ENCODE measurements at places on chromosomes 2 and 18.

DNA sequence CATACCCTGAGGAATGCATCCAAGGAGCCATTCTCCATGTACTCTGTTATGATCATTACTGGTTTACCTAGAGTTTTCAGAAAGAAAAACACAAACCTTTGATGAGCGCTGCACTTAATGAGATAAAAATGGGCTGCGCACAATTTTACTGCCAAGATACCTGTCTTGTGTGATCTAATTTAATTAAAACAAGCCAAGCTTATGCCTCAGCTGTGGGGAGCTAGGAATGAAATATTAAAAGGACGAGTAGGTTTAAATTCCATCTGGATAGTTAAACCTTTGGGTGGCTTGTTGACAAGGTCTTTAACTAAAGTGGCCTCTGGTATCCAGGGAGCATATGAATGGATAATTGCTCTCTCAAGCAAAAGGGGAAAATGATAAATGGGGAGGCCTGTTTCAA lies 135.0 kb downstream of the EPHA4 start:
- no peaks in the 10 kb centered on the region for H3K4me1 ChIP-seq
- H3K27ac ChIP-seq: no peak overlapping the region
- H3K36me3 ChIP-seq: peaks cover 17% of the 10 kb centered on the region

- no peaks in the 10 kb centered on the region for H3K36me3 ChIP-seq
- no peak overlapping the region for H3K27ac ChIP-seq
- H3K4me1 ChIP-seq: no peaks in the 10 kb centered on the region
- H3K4me3 ChIP-seq: no peak overlapping the region
- DNase-seq: no peak
Observed at GRCh38 chr2:30721668-30722647, 85.3 kb downstream of the CAPN13 start.

DNA sequence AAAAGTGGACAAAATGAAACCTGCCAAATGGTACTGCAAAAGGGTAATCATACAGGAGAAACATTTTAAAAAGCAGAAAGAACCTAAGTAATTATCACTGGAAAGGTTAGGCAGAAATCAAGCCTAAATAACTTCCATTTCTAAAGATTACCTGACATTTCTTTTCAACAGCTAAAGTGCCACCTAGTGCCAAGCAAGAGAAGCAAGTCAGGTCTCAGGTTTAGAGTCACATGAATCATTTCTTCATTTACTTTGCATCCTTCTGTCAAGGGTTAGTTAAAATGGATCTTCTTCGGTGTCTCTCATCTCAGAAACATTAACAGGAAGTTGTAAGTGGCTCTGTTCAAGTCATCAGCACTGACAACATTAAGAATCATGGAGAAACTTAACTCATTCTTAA lies 90.3 kb downstream of the AKAIN1 start:
- no peak overlapping the region for H3K27ac ChIP-seq
- H3K4me3 ChIP-seq: no peak overlapping the region
- DNase-seq: no peak

- H3K36me3 ChIP-seq: no peaks in the 10 kb centered on the region
- no peak overlapping the region for H3K4me3 ChIP-seq
- H3K4me1 ChIP-seq: no peaks in the 10 kb centered on the region
- peaks cover 12% of the 10 kb centered on the region for H3K27me3 ChIP-seq
- H3K27ac ChIP-seq: no peak overlapping the region
Observed at GRCh38 chr18:65753520-65753919, 2.7 kb downstream of the CDH7 start.

- no peaks in the 10 kb centered on the region for H3K36me3 ChIP-seq
- H3K27me3 ChIP-seq: no peaks in the 10 kb centered on the region
- no peak overlapping the region for H3K4me3 ChIP-seq
- H3K4me1 ChIP-seq: no peaks in the 10 kb centered on the region
Observed at GRCh38 chr18:35691625-35692024, 110.1 kb downstream of the GALNT1 start.

DNA sequence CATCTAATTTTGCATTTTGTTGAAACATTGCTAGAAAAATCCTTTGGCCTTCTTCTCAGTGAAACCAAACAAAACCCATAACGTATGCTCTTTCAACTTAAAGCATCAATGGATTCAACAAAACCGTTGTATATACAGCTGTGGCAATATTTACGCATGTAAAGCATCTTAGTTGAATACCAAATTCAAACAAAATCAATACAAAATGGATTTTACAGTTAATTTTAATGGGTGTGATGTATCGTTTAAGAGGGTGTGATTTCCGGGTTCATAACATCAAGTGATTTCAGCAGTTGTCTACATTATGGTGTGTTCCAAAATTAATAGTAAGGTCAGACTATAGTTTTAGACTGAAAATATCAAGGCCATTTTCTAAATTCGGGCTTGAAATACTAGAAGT lies 198.2 kb downstream of the TGIF1 start:
- no peaks in the 10 kb centered on the region for H3K36me3 ChIP-seq
- no peak overlapping the region for H3K27ac ChIP-seq
- H3K27me3 ChIP-seq: no peaks in the 10 kb centered on the region

DNA sequence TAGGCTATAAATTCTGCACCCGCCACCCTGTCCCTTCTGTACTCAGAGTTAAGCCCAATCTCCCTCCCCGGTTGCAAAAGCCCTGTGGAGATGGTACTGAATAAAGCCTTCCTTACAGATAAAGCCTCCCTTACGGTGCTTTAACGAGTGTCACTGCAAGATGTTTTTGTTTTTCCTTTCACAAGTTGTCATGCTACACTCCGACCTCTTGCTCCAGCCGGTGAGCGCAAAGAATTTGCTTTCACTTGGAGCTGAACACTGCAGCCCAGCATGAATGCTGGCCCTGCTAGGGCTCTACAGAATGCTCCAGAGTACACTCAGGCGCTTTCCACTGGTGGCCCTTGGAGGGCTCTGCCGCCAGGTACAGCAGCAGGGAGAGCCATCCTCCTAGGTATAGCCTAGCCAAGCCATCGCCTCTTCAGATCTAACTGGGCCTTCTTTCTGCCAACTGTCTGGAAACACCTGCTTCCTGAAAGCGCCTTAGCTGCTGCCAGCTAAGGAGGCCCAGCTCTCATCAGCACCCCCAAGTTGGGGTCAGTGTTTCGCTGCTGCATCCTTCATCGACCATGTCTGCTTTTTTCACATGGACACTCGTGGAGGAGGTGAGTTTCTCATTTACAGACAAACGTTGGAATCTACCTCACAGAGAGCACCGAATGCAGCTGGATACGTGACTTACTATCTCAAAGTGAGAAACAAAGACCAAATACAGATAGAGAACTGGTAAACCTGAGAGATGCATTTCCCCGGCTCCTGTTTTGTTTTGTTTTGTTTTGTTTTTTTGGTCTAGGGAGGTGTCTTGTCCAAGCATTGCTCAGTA lies 13.4 kb upstream of the CREG2 start:
- no peak overlapping the region for H3K27ac ChIP-seq
- H3K4me1 ChIP-seq: no peaks in the 10 kb centered on the region
- no peaks in the 10 kb centered on the region for H3K36me3 ChIP-seq
- H3K4me3 ChIP-seq: no peak overlapping the region
- no peak for DNase-seq
- no peaks in the 10 kb centered on the region for H3K27me3 ChIP-seq

- no peaks in the 10 kb centered on the region for H3K36me3 ChIP-seq
- no peaks in the 10 kb centered on the region for H3K27me3 ChIP-seq
- H3K4me3 ChIP-seq: no peak overlapping the region
- DNase-seq: no peak
- no peak overlapping the region for H3K27ac ChIP-seq
Observed at GRCh38 chr2:69734854-69735544, 6.9 kb upstream of the ANXA4 start.

DNA sequence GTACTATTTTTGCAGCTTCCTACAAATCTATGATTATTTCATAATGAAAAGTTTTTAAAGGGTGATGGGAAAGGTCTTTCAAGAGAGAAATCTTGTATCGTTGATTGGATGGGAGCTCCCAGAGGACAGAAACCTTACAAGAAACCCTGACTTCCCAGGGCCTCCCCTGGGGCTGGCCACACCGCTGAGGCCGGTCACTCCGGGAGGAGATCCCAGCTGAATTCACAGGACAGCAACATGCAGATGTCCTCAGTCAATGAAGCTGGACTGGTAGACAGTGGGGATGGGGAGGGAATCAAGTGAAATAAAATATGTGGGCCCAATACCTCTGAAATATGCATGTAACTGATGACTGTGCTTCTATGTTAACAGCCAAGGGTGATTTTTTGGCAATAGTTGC lies 135.6 kb downstream of the TFCP2L1 start:
- H3K4me3 ChIP-seq: no peak overlapping the region
- H3K4me1 ChIP-seq: no peaks in the 10 kb centered on the region
- DNase-seq: no peak
- no peak overlapping the region for H3K27ac ChIP-seq
- no peaks in the 10 kb centered on the region for H3K27me3 ChIP-seq
- H3K36me3 ChIP-seq: no peaks in the 10 kb centered on the region

DNA sequence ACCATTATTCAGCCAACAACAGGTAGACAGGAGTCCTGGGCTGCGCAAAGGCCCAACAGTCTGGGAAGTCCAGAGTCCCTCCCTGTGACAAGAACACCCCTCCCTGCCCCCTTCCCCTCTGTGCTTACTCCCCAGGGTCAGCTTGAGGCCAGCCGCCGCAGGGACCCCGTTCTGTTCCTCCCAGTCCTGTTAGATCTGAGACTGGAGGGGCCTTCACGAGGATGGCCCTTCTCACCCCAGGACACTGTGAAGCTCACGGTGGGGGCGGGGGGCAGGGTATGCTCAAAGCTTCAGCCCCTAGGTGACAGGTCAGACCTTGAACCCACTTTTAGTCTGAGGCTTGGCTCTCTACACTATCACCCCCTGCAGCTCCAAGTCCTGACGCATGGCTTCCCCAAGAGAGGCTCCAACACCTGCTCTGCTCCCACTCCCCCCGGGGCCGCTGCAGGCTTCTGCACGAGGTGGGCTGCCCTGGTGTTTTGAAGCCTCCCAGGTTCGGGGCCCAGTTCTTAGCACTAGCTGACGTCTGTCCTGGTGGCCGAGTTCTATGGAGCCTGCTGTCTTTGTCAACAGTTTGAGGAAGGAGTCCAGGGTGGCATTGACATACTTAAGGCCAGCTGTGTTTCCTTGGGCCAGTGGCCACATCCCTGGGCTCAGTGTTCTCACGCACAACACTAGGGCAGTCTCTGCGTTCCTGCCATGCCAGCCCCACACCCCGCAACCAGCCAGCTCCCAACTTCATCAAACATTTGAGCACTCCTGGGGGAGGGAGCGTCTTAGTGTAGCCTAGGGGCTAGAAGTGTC lies 37.2 kb upstream of the HPCAL1 start:
- H3K27me3 ChIP-seq: no peaks in the 10 kb centered on the region
- H3K27ac ChIP-seq: no peak overlapping the region
- no peaks in the 10 kb centered on the region for H3K4me1 ChIP-seq
- H3K4me3 ChIP-seq: no peak overlapping the region

GRCh38 chr18:80254971-80255500 lies 7.7 kb upstream of the PARD6G start:
- no peak overlapping the region for H3K4me3 ChIP-seq
- no peak for DNase-seq
- H3K36me3 ChIP-seq: no peaks in the 10 kb centered on the region
- no peaks in the 10 kb centered on the region for H3K4me1 ChIP-seq
- H3K27ac ChIP-seq: no peak overlapping the region

- no peak overlapping the region for H3K27ac ChIP-seq
- H3K4me3 ChIP-seq: no peak overlapping the region
- H3K4me1 ChIP-seq: peaks cover 6% of the 10 kb centered on the region
- H3K36me3 ChIP-seq: no peaks in the 10 kb centered on the region
Observed at GRCh38 chr2:234447189-234447588, 49.7 kb downstream of the ARL4C start.

DNA sequence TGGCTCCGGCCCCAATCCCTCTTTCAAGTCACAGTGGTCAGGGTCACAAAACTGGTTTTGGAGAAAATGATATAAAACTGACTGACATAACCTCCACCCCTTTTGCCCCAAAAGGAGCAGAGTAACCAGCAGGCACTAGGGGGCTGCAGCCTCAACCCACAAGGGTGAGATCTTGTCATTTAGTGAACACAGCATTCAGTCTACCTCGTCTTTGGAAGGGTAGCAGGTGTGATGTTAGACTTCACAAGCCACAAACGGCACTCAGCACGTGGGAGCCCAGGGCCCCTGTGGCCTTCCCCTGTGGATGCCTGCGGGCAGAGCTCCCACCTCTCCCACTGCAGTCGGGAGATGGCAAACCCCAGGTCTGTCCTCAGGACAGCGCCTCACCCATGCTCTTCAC lies 372.1 kb upstream of the MYT1L start:
- H3K4me3 ChIP-seq: no peak overlapping the region
- no peak for DNase-seq
- no peaks in the 10 kb centered on the region for H3K27me3 ChIP-seq
- peaks cover 5% of the 10 kb centered on the region for H3K4me1 ChIP-seq
- no peak overlapping the region for H3K27ac ChIP-seq

- DNase-seq: no peak
- H3K4me1 ChIP-seq: no peaks in the 10 kb centered on the region
- no peak overlapping the region for H3K27ac ChIP-seq
- H3K27me3 ChIP-seq: no peaks in the 10 kb centered on the region
- H3K4me3 ChIP-seq: no peak overlapping the region
Observed at GRCh38 chr2:214103276-214104001, 307.4 kb upstream of the VWC2L start.

GRCh38 chr2:206792645-206793044 lies 27.2 kb downstream of the FASTKD2 start:
- no peak overlapping the region for H3K4me3 ChIP-seq
- H3K4me1 ChIP-seq: no peaks in the 10 kb centered on the region
- H3K36me3 ChIP-seq: peaks cover 62% of the 10 kb centered on the region
- no peaks in the 10 kb centered on the region for H3K27me3 ChIP-seq
- no peak overlapping the region for H3K27ac ChIP-seq

- H3K4me3 ChIP-seq: no peak overlapping the region
- no peaks in the 10 kb centered on the region for H3K27me3 ChIP-seq
- no peak for DNase-seq
- no peaks in the 10 kb centered on the region for H3K36me3 ChIP-seq
Observed at GRCh38 chr2:241201445-241202267, 13.2 kb downstream of the ANO7 start.

DNA sequence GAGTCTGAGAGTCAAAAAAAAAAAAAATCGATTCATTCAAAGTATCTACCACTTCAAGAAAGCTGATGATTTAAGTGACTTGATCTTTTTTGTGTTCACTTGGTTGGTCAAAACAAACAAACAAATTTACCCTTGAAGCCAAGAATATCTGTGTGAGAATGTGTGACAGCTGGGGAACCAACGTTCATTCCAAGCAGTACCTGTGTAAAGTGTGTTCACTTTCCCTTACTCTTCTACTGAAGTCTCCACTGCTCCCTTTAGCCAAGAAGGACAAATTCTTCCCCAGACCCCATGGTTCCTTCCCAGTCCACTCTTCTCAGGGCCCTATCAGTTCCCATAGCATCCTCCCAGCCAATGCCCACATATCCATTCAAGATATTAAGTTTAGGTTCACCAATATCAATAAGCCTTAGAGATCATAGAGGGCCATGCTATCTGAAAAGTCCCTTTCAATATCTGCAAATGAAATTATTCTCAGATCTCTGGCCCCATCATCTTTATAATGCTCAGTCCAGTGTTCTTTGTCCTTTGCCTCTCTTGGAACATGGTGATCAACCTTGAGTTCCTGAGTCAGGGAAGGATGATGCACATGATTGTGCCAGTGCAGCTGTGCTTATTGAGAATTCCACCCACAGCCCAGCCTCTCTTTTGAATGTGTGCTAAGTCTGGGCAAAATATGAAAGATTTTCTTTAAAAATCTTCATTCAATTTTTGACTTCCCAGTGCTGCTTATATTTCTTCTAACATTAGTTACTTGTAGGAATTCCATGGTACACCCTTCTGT lies 82.8 kb upstream of the DTNA start:
- H3K36me3 ChIP-seq: no peaks in the 10 kb centered on the region
- no peaks in the 10 kb centered on the region for H3K4me1 ChIP-seq
- no peak overlapping the region for H3K27ac ChIP-seq
- no peaks in the 10 kb centered on the region for H3K27me3 ChIP-seq

GRCh38 chr2:239595726-239596125 lies 194.9 kb upstream of the HDAC4 start:
- no peak overlapping the region for H3K27ac ChIP-seq
- no peaks in the 10 kb centered on the region for H3K4me1 ChIP-seq
- H3K27me3 ChIP-seq: no peaks in the 10 kb centered on the region
- DNase-seq: no peak

All from H9 (cell line).